ENCODE measurements at places on chromosomes 7 and 10.

GRCh38 chr7:139051655-139052054 lies 15.8 kb upstream of the ZC3HAV1L start:
- DNase-seq: no peak

DNA sequence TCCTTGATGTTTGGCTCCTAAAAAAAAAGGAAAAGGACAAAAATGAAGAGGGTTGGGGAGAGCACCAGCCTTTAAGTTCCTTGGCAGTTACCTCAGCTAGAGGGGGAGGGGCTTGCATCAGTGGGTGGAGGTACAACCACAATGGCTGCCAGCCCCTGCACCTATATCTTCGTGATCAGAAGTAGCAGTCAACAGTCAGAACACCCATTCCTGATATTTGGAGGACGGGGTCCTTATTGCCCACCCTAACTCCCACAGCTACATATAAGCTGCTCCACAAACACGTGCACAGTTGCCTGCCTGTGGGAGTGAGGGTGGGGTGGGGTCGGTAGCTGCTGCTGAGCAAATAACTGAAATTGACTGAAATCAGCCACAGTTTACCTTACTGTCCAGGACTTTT lies 26.2 kb downstream of the C1GALT1 start:
- DNase-seq: no peak

GRCh38 chr7:103793614-103794013 lies 195.8 kb downstream of the RELN start:
- DNase-seq: no peak

DNA sequence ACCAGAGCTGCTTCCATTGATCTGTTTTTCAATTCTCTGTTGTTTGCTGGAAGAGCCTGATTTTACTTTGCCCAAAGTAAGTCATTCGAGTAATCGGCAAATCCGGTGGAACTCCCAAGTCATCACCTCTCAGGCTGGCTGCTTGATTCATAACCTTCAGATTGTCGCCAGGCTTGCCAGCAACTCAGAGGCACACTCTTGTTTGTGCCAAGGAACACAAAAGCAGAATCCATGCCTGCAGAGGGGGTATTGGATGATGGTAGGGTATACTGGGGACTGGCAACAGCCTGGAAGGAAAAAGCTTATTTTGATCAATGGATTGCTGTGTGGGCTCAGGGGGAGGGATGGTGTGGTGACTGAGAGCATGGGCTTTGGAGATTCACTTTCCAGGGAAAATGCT lies 542.4 kb downstream of the SORCS3 start:
- DNase-seq: no peak

DNA sequence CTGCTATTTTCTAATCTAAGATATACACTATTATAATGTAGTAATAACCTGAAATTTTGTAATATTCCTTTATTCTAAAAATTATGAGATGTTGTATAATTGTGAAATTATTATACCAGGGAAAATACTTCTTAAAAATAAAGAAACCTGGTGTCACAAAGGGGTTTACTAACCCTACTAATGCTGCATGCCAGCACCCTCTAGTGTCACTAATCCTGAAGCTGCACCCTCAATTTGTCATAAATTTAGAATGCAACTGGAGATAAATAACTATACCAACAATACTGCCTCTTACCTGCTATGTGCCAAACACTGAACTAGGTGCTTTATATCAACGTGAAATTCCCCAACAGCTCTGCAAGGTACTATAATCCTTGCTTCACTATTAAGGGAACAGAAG lies 30.8 kb downstream of the TM9SF3 start:
- no peak for DNase-seq

- no peak for DNase-seq
Observed at GRCh38 chr10:101829561-101830315, 11.5 kb upstream of the OGA start.

DNA sequence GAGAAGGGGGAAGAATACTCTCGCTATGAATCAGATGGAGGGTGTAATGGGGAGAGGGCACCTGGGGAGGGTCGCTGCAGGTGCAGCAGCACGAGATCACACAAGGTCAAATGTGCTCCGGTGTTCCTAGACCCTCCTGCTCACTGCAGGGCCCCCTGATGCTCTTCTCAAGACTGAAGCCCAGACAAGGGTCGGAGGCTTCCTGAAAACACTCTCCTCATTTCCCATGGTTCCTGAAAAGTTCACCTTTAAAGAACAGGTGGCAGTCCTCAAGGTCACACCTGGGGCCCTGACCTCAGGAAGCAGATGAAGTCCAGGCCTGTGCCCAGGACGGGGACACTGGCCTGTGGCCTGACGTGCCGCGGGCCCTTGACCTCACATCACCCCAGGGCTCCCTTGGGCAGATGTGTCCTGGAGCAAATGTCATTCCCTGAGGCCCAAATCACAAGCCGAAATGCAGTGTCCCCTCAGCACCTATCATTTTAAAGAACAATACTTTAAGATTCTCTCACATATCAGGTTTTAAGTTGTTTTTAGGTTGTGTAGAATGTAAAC lies 289.8 kb downstream of the GLRX3 start:
- DNase-seq: no peak

- DNase-seq: no peak
Observed at GRCh38 chr7:30173058-30173897, 38.5 kb downstream of the MTURN start.

DNA sequence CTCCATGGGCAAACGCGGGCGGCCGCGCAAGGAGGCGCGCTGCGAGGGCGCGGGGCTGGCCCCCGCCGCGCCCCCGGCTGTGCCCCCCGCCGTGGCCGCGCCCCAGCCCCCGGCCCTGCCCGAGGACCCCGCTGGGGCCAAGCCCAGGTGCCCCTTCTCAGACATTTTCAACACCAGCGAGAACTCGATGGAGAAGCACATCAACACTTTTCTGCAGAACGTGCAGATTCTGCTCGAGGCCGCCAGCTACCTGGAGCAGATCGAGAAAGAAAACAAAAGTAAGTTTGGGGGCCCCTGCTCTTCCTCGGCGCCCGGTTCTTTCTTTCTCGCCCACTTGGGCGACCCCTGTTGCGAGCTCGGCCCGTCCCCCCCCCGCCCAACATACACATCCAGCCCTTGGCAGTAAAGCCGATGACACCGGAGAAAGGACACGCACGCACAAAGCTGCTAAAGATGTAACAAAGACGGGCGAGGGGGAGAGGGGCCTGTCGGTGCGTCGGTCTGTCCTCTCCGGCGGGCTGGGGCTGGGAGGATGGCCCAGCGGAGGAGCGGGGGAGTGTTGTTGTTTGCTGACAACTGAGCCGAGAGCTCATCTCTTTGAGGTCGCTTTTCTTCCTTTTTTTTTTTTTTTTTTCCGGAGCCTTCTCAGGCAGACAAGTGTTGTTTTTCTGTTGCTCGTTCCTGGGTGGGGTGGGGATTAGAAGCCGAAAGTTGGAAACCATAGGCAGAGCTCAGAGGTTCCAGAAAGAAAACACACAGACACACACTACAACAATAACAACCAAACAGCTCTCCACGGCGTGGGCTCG lies 604 bp downstream of the MXI1 start:
- no peak for DNase-seq

DNA sequence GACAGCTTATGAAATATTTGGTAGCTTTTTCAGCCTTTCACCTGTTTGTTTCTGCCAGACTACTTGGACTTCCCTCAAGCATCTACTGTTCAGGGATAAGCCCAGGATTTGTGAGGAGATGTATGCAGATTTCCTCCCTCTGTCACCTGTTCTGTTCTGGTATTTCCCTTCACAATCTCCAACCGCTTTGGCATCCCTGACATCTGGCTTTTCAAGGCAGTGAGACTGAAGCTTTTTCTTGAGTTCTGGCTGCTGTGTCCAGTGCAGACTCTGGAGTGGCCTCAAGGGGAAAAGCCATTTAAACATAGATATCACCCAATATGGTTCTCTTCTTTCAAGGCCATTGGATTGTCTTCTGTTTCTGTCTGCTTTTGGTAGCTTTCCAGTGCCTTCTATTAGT lies 369.7 kb downstream of the LRMDA start:
- DNase-seq: no peak

- DNase-seq: peak; percentile 31
Observed at GRCh38 chr10:31947144-31947926, 18.7 kb upstream of the ARHGAP12 start.

GRCh38 chr10:126670056-126670894 lies at the start of gene C10orf90:
C10orf90 (minus strand) TSS chr10:126670693; CDS start chr10:126670480, 213 bp downstream.
- DNase-seq: no peak

- no peak for DNase-seq
Observed at GRCh38 chr7:102872460-102872859, 40.3 kb upstream of the LRRC17 start.

- DNase-seq: no peak
Observed at GRCh38 chr10:48556713-48557112, 48.2 kb downstream of the ARHGAP22 start.

DNA sequence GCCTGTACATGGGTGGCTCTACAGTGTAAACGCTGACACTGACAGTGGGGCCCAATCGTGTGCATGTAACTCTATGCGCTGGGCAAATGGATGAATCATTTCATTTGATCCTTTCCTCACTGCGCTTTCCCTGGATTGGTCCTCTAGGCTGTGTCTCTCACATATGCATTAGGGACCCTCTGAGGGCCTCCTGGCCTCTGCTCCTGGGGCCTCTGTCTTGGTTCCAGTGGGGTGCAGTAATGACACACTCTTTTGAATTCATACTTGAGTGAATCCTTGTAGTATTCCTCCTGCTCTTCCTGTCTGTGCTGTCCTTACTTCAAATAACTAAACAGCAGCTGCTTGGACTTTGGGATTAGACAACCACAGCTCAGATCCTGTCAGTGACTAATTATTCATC lies 176.5 kb upstream of the ADO start:
- DNase-seq: no peak

DNA sequence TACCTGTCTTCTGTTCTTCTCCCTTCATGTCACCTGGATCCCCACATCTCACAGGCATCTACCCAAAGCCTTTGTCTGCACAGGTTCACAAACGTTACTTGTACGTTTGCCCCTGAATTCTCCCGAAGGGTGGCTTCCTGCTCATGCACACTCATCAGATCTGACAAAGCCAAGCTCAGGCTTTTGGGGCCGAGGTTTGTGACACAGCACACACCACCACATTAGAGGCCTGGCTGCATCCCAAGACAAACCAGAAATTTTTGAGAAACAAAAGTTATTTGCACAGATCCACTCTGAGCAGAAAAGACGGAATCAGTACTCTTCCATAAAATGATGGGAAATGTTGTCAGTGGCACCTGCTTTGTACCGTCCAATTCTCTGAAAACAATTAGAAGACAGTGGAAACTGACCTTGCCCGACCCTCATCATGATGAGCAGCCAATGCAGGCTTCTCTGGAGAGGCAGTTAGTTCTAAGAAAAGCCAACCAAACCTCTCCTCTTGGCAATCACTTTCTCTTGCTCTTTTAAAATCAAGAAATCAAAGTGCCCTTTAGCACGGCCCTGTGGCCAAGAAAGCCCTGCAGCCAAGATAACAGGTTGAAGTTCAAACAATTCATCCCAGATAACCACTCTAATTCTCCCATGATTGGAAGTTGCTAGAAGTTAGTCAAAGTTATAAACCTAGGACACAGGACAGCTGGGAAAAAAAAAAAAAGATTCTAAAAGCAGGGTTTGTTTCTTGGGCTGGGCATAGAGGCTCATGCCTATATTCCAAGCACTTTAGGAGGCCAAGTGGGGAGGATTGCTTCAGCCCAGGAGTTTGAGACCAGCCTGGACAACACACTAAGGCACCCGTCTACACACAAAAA lies 13.6 kb upstream of the SVIL start:
- no peak for DNase-seq

DNA sequence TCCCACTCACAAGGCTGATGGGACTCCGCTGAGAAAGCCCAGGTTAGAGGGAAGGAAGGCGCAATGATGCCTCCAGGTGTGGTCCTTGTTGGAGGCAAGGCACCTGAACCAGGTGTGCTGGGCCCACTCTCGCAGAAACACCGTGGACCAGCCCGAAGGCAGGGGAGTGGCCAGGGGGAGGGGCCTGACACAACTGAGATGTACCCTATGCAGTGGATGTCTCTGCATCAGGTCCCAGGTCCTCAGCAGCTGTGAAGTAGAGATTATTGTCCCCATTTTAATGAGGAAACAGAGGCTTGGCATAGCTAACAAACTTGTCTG lies 32.0 kb downstream of the GBX1 start:
- DNase-seq: no peak

DNA sequence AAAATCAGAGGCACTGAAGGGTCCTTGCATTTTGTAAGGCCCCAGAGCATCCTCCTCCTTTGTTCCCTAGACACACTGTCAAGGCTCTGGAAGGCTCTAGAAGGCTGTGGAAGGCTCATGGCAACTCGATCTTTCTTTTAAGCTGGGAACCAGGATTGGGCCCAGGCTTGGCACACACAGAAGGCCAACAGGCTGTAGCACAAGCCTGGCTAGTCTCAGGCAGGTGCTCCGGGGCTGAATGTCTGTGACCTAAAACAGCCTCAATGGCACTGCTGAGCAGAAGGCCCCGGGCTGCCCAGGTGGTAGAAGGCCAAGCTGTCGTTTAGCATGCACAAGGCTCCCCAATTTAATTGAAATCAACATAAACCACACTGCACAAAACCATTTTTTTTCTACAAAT lies 55.7 kb downstream of the PRKAG2 start:
- DNase-seq: no peak

DNA sequence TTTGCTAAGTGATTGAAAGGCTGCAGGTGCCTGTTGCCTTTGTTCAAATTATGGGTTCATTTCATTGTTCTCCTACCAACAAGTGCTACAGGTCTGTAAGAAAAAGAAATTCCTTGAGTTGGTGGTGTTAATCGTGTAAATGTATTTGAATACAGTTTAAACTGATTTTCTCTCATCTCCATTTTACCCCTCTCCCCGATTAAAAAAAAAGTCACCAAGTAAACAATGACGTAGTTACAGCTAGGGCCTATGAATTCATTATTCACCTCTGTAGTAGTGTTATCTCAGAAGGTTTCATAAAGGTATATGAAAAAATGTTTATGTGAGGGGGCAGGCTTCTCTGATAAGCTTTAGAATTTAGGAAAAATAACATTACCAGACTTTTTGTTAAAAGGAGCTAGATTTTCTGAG lies 1.1 kb downstream of the REEP3 start:
- no peak for DNase-seq

All from SIG-M5 (cell line).